ENCODE measurements at places on chromosomes 13 and 19.

DNA sequence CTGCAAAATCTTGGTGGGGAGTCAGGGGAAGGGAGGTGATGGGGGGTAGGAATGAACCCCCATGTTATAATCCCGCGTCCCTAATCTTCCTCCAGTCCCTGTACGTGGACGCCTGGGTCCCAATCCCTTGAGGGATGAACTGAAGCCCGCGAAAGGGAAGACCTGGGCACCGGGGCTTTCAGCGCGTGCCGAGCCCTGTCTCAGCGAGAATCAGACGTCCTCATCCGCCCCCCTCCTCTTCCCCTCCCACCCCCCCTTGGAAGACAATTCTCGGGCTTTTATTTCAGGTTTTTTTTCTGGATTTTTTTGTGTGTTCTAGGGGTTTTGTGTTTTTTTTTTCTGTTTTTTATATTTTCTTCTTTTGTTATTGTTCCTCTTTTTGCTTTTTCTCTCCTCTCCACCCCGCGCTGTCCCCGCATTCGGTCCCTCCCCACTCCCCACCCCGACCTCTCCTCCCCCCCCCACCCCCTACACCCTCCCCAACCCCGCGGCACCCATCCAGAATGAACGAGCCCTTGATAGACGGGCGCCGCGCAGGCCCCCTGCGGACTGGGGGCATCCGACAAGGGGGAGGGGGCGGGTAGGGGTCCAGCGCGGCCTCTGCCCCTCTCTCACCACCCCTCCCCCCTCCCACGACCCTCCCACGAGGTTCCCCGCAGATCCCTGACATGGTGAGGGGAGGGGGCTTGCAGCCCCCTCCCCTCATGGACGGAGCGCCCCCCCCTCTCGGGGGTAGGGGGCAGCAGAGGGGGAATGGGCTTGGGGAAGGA lies 10.3 kb downstream of the C19orf81 start:
- DNase-seq: no peak

DNA sequence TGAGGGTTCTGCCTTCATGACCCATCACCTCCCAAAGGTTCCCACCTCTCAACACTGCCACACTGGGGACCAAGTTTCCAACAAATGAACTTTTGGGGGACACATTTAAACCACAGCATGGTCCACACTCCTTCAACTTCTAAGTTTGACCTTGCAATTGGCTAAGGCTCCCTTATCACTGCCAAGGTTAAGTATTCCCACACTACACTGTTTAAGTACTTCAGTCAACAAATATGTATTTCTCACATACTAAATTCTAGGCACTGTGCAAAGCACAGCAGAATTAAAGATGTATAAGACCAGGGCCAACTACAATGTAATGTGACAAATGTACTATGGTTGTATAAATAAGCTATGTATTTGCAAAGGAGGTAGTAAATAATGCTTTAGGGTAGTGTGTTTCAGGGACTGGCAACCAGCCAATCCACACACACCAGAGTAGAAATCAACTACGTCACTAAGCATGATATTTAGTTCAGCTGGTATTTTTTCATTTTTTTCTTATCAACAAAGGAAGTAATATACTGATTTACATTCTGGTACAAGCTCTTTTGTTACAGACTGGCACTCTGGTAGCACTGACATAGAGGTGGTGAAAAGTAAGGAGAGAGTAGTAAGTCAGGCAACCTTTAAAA lies 12.2 kb downstream of the NUFIP1 start:
- no peak for DNase-seq

DNA sequence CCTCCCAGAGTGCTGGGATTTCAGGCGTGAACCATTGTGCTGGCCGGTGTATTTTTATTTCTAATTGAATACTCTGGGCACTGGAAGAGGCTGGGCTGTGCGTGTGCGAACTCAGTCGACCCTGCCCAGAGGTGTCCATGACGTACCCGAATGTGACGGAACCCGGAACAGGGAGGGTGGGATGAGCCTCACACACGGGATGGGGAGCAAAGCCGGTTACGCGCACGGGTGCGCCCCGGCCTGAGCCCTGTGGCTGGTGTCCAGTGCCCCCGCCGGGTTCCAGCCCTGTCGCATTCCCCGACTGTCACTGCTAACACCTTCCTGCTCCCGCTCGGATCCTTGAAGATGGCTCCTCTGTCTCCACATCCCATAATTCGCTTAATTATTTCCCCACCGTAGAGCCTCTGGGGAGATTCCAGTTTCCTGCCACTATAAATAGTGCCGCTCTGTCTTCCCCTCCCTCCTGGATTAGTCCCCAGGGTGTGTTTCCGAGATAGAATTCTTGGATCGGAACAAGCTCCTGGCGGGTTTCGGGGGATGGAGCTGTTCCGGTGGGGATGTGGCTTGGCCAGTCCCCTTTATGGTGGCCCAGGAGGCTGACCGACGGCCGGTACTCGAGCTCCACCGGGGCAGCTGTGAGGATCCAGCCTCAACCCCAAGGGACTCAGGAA lies 22.0 kb downstream of the SBNO2 start:
- DNase-seq: no peak

- DNase-seq: peak; percentile 30
Measured at GRCh38 chr19:22545751-22546150, 88.4 kb upstream of the ZNF492 start.

DNA sequence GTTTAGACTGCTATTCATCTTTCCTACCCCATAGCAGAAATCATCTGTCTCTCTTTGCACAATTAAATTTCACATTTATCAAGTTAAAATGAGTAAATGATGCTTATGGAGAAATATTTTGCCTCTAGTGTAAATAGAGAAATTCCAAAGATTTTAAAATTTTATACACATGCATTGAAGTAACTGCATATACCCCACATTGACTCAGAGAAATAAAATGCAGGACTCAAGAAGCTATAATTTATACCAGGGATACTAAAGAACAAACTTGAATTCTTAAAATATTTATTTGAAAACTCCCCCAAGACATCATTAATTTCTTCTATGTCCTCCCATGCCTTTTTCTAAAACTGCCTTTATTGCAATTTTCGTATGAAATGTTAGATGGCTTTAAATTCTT lies 165.8 kb downstream of the DIAPH3 start:
- DNase-seq: no peak

DNA sequence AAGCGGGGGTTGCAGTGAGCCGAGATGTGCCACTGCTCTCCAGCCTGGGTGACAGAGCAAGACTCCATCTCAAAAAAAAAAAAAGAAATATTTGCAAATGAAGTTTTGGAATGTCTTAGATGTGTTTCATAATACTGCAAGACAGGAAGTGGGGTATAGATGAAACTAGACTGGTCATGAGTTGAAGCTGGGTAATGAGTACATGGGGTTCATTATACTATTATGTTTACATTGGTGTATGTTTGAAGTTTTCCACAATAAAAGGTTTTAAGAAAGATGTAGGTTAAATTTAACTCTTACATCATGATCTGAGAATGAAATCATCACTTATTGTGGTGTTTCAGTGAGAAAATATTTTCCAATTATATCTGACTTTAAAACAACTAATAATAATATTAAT lies 19.0 kb downstream of the FNDC3A start:
- peak; percentile 70 for DNase-seq

GRCh38 chr19:36707134-36707533 lies 19.7 kb downstream of the ZNF567 start:
- DNase-seq: no peak

GRCh38 chr13:83125791-83126190 lies 756.5 kb downstream of the SLITRK1 start:
- DNase-seq: no peak

DNA sequence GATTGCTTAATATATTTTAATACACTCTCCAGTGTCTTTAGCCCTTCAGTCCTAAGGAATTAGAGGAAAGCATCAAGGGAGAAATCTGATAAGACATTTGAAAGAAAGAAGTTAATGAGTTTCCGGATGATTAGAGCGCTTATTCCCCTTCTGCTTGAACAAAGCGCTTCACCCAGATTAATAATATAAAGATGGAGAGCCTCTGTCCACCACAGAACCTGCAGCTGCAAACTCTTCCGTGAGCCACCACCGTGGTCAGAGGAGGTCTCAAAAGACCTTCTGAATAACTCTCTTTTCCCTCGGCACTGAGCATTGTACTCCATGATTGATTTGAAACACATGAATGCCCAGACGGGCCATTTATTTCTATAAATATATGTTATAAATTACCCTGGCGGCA lies 14.2 kb upstream of the TUBGCP3 start:
- no peak for DNase-seq

DNA sequence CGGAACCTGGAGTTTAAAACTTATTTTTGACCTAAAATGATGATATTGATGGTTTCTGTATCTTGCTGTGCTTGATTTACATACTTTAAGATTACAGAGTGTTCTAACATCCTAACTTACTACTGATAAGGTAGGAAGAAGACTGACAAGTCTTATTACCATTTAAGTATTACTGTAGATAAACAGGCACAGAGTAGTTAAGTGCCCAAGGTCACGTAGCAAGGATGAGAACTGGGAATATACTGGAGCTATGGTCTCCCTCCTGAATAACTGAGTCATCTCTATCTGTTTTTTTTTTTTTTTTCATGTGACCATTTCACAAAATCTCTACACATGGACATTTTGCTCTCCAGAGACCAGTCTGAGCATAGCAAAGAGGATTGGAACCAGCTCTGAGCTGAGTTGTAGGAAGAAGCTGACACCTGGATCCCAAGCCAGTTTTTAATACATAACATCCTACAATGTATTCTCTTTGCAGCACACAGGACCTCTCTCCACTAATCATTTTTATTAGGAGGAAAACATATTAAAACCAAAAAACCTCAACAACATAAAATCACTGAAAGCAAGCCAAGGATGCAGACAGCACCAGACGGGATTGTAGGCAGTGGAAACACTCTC lies 173.5 kb downstream of the DNAJC15 start:
- no peak for DNase-seq

DNA sequence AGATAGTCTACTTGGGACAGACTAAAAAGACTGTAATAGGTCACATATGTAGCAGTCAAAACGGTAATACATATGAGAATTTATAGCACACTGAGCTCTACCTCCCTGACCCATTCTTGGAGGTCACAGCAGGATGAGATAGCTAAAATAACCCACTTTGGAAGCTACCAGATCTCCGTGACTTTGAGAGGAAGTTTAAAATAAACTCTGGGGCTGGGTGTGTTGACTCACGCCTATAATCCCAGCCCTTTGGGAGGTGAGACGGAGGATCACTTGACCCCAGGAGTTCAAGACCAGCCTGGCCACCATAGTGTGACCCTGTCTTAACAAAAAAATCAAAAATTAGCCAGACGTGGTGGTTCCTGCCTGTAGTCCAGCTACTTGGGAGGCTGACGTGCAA lies 45.3 kb downstream of the DHRS12 start:
- DNase-seq: peak; percentile 50

- DNase-seq: no peak
Measured at GRCh38 chr13:111903143-111903542, 163.8 kb upstream of the SOX1 start.

DNA sequence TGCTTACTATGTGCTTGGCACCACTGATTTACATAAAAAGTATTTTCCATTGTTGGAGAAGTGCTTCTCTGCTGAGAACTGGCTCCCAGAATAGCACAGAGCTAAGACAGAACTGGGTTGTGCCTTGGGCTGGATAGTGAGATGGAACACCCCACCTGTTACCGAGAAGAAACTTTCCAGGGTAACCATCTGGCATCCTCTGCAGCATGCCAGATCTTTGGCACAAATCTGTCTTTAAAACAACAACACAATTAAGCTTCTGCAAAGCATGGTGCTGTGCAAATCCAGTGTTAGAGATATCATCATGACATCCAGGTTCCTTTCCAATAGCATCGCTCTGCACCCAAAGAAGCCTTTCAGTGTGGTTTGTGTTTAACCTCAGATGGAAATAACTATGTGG lies 202.5 kb upstream of the RFC3 start:
- no peak for DNase-seq

DNA sequence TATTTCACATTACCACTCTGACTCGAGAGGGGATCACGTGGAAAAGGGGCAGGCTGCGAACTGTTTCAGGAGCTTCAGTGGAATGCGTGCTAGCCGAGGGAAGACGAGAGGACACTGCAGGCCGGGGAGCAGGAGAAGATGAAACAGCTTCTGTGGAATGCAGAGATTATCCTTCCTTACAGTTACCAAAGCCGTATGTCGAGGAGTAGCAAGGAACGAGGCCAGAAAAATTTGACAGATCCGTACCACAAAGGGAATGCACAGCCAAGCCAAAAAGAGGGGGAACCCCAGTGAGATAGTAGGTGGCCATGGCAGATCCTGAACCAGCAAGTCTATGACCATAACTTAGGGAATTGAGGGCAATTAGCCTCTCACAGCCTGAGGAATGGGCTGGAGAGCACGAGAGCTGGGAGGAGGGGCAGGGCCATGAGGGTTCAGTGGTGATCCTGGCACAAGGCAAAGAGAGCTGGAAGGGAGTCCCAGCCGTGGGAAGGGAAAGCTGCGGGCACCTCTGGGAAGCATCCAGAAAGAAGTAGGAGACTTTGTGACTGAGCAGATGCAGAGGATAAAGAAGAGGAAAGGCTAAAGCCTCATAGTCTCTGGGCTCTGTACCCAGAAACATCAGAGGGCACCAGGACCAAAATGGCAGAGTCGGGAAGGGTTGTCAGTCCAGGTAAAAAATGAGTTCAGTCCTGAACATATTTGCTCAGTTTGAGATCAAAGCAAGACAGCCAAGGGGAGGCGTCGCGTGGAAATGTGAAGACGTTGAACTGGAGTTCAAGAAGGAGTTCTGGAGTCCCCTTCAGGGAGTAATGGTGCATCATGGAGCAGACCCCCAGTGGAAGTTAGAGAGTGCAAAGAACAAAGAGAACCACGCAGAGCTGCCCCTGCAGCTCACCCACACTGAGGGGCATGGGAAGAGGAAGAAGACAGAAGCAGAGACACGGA lies 5.1 kb downstream of the COL4A1 start:
- DNase-seq: peak; percentile 83

DNA sequence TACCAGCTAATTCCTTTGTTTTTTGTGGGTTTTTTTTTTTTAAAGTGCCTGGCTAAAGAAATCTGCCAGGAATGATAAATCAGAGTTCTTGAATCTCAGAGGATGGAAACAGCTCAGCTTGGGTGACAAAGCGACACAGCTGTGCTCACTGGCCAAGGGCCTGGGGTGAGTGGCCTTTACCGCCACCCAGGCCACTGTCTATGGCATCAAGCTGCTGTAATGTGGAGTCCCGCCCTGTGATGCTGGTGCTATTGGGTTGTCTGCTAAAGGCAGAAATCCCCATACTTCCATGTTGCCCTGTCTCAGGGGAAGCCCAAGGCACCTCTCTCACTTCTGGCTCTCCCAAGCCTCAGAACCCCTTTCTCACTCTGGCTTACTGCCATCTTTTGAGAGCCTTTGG lies 82.6 kb upstream of the FARP1 start:
- no peak for DNase-seq

GRCh38 chr13:60286707-60287106 lies 110.3 kb upstream of the TDRD3 start:
- DNase-seq: no peak
